ENCODE measurements at places on chromosomes 6 and 20.

DNA sequence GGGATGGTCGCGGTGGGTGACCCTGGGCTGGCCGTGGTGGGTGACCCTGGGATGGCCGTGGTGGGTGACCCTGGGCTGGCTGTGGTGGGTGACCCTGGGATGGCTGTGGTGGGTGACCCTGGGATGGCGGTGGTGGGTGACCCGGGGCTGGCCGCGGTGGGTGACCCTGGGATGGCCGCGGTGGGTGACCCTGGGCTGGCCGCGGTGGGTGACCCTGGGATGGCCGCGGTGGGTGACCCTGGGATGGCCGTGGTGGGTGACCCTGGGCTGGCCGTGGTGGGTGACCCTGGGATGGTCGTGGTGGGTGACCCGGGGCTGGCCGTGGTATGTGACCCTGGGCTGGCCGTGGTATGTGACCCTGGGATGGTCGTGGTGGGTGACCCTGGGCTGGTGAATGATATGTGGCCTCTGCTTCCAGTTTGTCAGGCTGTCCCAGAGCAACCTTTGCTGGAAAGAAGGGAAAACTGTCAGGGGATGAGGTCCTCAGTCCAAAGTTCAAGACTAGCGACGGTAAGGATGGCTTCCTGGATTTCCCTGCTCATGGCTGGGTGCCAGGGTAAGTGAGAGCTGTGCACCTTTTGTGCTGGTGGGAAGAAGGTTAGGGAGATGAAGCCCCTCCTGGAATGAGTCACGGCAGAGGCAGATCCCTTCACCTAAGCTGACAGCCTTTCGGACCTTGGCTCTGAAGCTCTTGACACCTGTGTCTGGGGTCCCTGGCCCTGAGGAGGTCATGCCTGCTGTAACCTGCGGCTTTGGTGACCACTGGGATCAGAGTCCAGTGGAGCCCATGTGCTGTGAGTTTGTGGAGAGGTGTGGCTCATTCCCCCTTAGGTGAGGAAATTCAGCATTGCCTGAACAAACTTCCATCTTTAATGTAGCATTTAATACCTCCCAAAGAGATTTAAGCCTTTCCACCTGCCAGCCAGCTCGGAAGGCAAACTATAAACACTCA is 19.1 kb upstream of the PCMTD2 start:
- no peak for DNase-seq

DNA sequence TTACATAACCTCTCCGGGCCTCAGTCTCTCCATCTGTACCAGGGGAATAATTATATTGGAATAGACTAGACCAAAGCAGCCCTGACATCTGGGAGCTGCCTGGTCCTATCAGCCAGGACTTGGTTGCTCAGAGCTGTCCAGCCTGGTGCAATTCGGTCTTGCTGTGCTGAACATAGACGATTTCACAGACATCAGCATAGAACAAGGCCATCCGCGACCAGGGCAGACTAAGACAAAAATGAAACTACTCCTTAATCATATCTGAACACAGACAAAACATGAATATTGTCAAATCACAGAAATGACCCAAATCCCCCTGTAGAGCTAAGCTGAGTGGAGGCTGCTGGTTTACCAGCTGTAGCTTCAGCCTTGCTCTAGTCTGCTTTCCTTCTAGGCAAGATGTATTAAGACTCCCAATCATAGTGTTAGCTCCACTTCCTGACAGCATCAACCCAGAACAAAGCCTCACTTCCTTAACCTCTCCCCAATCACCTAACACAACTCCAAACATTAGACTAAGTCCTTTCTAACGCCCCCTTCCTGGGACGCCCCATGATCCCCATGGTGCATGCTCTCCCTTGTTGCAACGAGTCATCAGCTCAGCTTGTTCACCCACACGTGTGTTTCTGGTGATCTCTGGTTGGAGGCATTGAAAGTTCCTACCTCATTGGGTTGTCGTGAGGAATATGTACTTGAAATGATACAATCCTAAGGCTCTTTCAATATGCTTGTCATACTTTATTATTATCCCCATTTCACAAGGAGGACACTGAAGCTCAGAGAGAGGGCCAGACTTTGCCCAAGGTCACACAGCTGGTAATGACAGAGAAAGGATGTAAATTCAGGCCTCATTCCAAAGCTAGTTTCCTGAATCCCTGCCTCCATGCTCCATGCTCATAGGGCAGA is 3.5 kb upstream of the MAPK13 start:
- no peak for DNase-seq

GRCh38 chr6:241336-241865 is 50.9 kb upstream of the DUSP22 start:
- no peak for DNase-seq

- no peak for DNase-seq
Measured at GRCh38 chr6:90537723-90538258, 49.1 kb downstream of the MAP3K7 start.

DNA sequence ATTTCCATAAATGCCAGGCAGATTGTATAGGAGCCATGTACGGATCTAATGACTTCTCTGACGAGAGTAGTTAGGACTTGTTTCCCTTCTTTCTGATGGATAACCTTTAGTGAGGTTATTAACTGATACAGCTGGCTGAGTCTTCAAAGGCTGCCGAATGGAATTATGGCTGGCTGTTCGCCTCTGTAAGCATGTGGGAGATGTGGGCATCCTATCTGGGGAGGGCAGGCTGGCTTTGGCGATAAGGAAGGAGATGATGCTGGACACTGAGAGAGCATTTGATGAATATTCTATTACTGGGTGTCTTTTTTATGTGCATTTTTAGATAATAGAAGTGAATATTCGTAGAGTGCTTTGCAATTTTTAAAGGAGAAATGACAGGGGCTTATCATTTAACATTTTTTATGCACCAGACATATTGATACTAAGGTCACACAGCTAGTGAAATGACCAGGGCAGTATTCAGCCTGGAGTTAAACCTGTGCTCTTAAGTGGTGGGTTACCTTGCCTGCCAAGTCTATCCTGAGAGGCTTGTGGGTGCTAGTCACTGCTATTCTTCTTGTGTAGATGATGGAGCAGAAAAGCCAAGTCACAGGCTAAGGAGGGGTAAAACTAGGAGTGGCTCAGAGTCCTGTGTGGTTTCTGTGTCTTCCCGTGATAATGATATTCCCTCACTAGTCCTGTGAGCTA is 3.1 kb downstream of the PBOV1 start:
- no peak for DNase-seq

DNA sequence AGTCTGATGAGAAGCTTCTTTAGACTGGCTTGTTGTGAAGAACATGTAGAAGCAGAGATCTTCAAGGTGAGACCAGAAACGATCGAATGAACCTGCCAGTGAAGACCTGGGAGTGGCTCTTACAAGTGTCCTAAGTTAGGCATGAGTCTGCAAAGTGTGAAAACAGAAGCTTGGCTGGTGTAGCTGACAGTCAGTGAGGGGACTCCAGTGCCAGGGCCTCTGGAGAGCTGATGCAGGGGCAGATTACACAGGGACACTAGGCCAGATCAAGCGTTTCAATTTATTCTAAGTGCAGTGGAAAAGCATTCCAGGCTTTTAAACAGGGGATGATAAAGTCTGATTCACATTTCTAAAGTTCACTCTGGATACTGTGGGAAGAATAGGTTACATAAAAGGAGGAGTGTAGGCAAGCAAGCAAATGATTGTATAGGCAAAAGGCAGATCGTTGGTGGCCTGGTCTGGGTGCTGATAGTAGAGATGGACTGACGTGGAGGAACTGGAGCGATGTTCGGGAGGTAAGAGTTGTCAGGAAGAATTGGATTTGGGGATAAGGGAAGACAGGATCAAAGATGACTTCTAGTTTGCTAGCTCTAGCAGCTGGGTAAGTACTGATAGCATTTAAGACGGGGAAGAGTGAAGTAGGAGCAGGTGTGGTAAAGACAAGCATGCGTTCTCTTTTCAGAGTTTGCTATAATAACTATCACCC is 133.5 kb downstream of the MAN1A1 start:
- no peak for DNase-seq

DNA sequence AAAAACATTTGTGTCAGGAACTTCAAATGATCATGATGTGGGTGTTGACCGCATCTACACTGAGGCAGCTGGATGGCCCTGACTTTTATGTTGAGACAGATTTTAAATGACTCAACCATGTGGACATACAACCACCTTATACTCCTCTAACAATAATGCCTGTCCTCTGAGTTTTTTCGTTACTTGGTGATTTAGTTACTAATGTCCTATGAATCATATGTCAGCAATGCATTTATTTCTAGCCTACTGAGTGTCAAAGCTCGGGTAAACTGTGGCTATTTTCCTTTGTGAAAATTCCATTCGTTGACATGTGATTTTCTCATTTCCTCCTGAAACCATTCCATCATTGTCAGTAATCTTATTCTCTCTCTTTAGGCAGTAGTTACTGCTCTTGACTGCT is 38.9 kb upstream of the NKX2-4 start:
- DNase-seq: no peak

- DNase-seq: no peak
Measured at GRCh38 chr6:69105288-69105687, 470.2 kb downstream of the ADGRB3 start.

DNA sequence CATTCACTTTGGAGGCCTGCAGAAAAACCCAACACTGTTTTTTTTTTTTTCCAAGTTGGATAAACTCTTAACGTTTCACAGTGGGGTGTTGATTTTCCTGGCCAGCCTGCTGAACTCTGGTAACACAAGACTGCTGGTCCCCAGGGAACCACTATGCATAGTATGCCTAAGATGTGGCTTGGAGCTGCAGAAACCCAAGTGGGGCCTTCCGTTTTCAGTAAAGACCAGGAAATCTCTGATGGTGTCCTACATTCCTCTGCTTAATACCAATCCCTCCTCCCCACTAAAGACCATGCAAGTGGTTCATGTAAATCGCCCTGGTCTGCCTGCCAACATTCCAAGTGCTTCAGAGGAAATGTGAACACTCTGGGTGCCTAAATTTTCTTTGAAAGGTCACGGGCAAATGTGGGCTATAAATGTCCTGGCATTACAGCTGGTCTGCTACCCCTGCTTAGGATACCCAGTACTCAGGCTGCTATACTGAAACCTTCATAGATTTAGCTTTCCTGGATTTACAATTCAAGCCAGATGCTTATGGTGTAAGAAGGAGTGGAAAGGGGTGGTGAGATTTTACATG is 615.4 kb downstream of the MAFB start:
- no peak for DNase-seq

DNA sequence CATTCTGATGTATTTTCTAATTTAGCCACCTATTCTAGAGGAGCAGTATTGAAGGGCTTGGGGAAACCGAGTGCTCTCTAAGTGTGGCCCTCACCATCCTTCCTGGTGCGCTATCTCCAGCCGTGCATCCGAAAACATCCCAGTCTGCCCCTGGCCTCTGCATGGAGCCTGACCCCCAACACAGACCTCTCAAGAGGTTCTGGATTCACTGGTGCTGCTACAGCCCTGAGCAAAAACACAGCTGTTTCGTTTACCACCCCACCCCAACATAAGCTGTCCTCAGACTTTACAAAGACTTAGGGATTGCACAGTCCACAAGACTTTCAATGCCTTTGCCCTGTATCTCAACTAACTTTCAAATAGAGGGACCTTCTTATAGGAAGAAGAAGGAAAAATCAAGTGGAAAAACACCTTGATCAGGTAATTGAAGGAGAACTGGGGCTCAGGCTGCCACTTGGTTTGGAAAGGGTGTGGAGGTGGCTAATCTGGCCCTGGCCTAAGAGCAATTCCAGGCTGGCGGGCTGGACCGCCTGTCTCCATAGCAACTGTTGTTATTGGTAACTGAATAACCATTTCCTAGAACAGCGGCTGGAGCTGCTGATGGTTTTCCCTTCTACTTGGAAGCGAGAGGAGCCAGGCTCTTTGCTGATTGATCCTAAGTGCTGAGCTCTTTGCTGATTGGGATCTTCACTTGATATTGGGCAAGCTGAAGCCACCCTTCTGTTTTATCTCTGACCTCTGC is 90.2 kb upstream of the TOX2 start:
- DNase-seq: no peak

GRCh38 chr20:47346172-47346571 is 10.3 kb downstream of the ZMYND8 start:
- DNase-seq: no peak

- DNase-seq: no peak
Measured at GRCh38 chr20:57870597-57871236, 160.9 kb upstream of the PMEPA1 start.

DNA sequence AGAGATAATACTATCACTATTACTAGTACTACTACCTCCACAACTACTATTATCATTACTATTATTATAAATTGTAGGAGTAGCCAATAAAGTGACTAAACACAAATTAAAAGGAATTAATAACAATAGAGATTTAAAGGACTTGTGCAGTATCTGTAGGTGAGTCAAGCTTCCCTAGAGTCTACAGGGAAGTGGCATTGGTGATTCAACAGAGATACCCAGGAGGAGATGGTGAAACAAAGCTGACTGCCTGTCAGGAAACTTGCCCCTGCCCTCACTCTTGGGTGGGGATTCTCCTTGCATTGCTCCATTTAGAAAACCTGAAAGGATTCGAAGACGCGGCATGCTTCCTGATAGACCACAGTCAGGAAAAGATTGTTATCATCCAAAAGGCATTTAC is 23.3 kb upstream of the BCLAF1 start:
- no peak for DNase-seq

DNA sequence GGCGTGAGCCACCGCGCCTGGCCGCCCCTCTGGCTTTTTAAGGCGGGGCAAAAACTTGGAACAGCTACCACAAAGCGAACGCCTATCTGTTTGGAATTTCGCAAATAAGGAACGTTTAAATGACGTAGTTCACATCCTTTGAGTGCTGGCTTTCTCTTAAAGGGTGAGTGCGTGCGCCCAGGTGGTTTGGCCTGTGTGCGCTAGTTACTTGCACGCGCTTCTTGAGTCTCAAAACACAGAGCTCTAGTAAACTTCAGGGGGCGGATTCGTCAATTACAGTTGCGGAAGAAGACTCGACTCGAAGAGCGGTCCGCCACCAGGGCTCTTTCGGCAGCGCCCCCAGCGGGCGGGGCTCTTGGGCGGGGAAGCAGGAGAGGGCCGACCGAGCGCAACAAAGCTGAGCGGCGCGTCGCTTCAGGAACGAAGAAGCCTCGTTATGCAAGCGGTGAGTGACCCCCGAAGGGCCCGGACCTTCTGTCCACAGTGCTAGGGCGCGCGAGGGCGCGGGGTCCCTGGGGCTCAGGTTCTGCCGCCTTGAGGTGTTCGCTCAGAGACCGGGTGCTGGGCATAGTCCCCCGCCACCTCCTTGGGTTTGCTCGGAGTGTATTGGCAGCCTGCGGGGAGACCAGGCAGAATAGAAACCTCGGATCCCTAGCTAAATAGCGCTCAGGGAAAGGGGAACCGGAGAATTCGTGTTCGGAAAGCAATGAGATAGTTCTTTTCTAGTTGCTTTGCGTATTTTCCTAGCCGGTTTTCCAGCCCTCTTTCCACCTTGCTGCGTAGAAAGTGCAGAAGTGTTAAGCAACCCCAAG is at the start of gene SYCP2L:
Gene SYCP2L, plus strand, starts transcription at position 362 of the 812 bp plus-strand sequence. Its CDS starts 75 bp downstream, at position 437.
- DNase-seq: no peak

- no peak for DNase-seq
Measured at GRCh38 chr6:56231827-56232226, 15.6 kb downstream of the COL21A1 start.

- no peak for DNase-seq
Measured at GRCh38 chr6:39696986-39697788, 28.0 kb downstream of the KIF6 start.

GRCh38 chr6:157135691-157136090 is 187.6 kb downstream of the TMEM242 start:
- DNase-seq: no peak
